ENCODE measurements at places on chromosomes 7 and 10. TPM values are rescaled to one million over a fixed set of nuclear protein-coding genes. Genes with fewer than 3 reads are reported as not detected.

DNA sequence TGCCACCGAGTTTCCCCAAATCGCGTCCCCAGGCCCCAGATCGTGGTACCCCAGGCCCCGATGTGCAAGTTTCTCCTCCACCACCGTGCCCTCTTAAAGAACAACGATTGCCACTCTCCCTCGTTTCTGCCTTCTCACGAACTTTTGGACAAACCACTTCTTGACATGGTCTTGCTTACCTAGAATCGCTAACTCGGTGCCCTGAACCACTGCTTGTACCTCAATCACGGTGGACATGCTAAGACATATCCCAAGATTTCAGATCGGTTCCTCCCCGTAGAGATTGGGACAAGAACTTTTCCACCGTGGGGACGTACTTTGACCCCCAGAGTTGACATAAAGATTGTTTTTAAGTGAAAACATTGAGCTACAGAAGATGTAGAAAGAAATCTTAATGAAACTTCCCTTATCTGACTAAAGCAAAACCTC is 477 bp upstream of the ZC3HAV1 start:
- H3K36me3 ChIP-seq, result no peaks in the 10 kb centered on the region
- DNase-seq, result no peak
- H3K4me1 ChIP-seq, result peaks cover 44% of the 10 kb centered on the region

DNA sequence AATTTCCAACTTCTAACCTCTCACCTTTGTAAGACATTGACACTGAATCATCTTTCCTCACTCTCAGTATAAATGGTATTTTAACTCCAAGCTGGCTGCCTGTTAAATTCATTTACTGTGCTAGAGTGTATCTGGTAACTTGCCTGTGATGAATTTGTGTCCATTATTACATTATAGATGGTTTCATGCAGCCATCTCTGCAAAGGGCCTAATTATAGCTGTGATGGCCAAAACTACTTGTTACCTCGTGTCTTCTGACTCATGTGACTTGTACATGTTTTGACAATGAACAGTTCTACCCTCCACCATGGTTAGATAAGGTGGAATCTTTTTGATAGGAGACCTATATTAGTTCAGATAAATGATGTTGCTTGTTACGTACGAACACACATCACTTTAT is 392.0 kb downstream of the PAXIP1 start:
- no peaks in the 10 kb centered on the region for H3K4me1 ChIP-seq
- H3K27me3 ChIP-seq, result no peaks in the 10 kb centered on the region
- DNase-seq, result no peak
- H3K36me3 ChIP-seq, result no peaks in the 10 kb centered on the region
- H3K27ac ChIP-seq, result no peak overlapping the region

- no peaks in the 10 kb centered on the region for H3K4me1 ChIP-seq
- H3K27ac ChIP-seq, result no peak overlapping the region
- no peak for DNase-seq
Observed at GRCh38 chr7:46109437-46109836, 188.4 kb upstream of the IGFBP3 start.

The ACTR3C gene
- total RNA-seq, result 24.0 TPM
